Mesenchymal stem cell (in vitro differentiated cells and primary cell): ENCODE measurements at places on chromosomes 16 and 17.
A peak's percentile ranks its signal among the peaks of the same experiment; 100 is the strongest.

- H3K27me3 ChIP-seq, result no peaks in the 10 kb centered on the region
- peaks cover 10% of the 10 kb centered on the region for H3K4me1 ChIP-seq
- peak; percentile 11 for DNase-seq
- H3K4me3 ChIP-seq, result no peak overlapping the region
- no peak overlapping the region for H3K27ac ChIP-seq
These were observed 89.1 kb upstream of the NOL11 start for GRCh38 chr17:67628580-67629013.

- no peak for DNase-seq
- H3K36me3 ChIP-seq, result no peaks in the 10 kb centered on the region
- no peaks in the 10 kb centered on the region for H3K27me3 ChIP-seq
- peaks cover 3% of the 10 kb centered on the region for H3K4me1 ChIP-seq
- no peak overlapping the region for H3K27ac ChIP-seq
These were observed 5.5 kb upstream of the ERAL1 start for GRCh38 chr17:28849281-28849680.

GRCh38 chr16:68447653-68448359 lies 502 bp downstream of the SMPD3 start:
- H3K27me3 ChIP-seq, result peaks cover 72% of the 10 kb centered on the region
- no peak overlapping the region for H3K27ac ChIP-seq
- no peak for DNase-seq
- H3K4me3 ChIP-seq, result peak overlapping the region; percentile 73

DNA sequence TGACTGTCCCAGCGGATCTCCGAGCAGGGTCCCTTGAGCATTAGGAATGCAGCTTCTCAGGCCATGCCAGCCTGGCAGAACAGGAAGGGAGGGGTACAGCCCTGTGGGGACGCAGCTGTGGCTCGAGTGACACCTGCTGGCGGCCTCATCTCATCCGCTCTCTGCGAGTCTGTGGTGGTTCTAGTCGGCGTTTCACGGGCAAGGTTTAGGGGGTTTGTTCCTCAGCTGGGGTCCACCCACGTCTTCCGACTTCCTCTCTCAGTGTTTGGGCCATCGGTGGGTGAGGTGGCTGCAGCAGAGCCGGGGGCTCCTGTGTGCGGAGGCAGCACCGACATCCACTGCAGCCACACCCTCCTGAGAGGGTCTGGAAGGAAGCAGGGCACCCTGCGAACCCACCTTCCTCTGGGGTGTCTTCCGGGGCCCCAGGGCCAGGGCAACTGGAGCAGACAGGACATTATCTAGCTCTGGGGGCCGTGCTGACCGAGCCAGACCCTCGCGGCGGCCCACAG lies 33.3 kb downstream of the JPH3 start:
- no peak overlapping the region for H3K27ac ChIP-seq
- H3K4me1 ChIP-seq, result peaks cover 15% of the 10 kb centered on the region
- peak; percentile 13 for DNase-seq
- H3K36me3 ChIP-seq, result no peaks in the 10 kb centered on the region

DNA sequence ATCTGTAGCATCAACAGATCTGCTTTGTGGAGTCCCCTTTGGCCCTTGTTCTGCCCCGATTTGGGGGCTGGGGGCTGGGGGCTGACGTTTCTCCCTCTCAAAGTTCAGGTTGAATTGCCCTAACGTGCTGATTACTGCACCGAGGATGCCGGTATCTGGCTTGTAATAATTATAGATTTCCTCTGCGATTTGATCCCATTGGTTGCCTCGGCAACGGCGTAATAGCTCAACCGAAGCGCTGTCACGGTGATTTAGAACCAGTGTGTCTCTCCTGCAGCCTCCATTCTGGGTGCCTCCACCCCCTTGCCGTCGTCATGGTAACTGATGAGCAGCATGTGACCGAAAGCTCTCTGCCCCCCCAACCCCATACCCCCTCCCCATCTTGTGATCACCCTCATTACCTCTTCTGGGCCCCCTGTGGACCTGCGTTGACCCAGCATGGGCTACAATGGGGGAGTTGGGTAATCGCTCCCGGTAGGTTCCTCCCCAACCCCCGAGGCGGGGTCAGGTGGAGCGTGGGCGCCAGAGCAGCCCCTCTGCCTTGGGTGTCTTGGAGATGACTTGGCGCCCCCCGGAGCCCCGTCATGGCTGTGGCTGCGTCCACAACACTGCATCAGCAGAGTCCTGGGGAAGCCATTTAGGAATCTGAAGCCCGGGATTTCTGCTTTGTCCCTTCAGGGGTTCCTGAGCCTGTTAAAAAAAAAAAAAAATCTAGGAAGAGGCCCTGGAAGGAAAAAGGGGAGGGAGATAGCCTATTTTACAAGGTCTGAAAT lies 38.4 kb downstream of the ABAT start:
- DNase-seq, result no peak
- H3K27me3 ChIP-seq, result peaks cover 17% of the 10 kb centered on the region

- H3K27me3 ChIP-seq, result peaks cover 9% of the 10 kb centered on the region
- no peak for DNase-seq
- H3K4me3 ChIP-seq, result no peak overlapping the region
- no peak overlapping the region for H3K27ac ChIP-seq
- peaks cover 4% of the 10 kb centered on the region for H3K4me1 ChIP-seq
- no peaks in the 10 kb centered on the region for H3K36me3 ChIP-seq
These were observed 15.3 kb upstream of the ALDH3A1 start for GRCh38 chr17:19763416-19763815.

- H3K27me3 ChIP-seq, result no peaks in the 10 kb centered on the region
- peaks cover 2% of the 10 kb centered on the region for H3K36me3 ChIP-seq
- DNase-seq, result peak; percentile 85
- peak overlapping the region; percentile 4 for H3K27ac ChIP-seq
- H3K4me1 ChIP-seq, result peaks cover 23% of the 10 kb centered on the region
These were observed 2.4 kb downstream of the SERPINF1 start for GRCh38 chr17:1764284-1764683.

DNA sequence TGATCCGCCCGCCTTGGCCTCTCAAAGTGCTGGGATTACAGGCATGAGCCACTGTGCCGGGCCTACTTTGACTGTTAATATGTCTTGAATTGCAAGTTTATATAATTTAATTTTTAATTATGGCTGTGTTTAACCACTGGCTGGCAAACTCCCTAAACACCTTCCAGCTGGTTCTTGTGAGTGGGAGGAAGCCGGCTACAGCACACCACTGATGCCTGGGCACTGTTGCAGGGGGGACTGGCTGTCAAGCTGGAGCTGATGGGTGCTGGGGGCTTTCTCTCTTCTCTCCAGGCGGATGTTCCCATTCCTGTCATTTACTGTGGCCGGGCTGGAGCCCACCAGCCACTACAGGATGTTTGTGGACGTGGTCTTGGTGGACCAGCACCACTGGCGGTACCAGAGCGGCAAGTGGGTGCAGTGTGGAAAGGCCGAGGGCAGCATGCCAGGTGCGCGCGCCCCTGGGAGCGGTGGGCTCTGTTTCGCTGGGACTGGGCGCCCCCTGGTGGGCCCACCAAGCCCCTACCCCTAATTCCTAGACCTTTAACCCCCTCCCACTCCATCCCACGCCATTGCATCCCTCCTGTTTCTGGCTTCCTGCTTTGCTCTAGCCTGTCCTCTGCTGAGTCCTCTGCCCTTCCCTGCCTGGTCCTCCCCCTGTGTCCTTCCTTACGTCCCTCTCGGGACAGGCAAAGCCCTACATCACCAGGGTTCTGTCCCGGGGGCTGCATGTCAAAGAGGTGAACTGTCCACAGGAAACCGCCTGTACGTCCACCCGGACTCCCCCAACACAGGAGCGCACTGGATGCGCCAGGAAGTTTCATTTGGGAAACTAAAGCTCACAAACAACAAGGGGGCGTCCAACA lies 9.5 kb downstream of the TBX21 start:
- peaks cover 43% of the 10 kb centered on the region for H3K27me3 ChIP-seq
- no peak overlapping the region for H3K4me3 ChIP-seq
- no peak overlapping the region for H3K27ac ChIP-seq

- peak; percentile 47 for DNase-seq
- H3K36me3 ChIP-seq, result peaks cover 2% of the 10 kb centered on the region
- H3K4me3 ChIP-seq, result no peak overlapping the region
- H3K4me1 ChIP-seq, result peaks cover 21% of the 10 kb centered on the region
- H3K27ac ChIP-seq, result no peak overlapping the region
These were observed 18.6 kb downstream of the CREBBP start for GRCh38 chr16:3861808-3862451.

DNA sequence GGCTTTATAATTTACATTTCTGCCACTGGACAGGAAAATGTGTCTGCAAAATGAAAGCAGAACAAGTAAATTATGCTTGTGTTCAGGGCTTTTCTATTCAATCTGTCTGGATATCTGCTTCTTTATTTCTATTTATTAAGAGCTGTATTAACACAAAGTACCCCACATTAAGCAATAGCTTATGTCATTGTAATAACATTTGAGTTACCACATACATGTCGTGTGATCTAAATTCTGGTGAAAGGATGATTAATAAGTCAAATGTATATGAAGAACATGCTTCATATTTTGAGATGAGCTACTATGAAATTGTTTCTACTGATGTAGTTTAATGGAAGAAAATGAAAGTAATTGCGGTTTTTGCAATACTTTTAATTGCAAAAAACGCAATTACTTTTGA lies 238.2 kb downstream of the KCNJ2 start:
- no peaks in the 10 kb centered on the region for H3K27me3 ChIP-seq
- H3K4me1 ChIP-seq, result peaks cover 2% of the 10 kb centered on the region
- H3K27ac ChIP-seq, result no peak overlapping the region
- no peaks in the 10 kb centered on the region for H3K36me3 ChIP-seq

- no peak for DNase-seq
- H3K27me3 ChIP-seq, result no peaks in the 10 kb centered on the region
- H3K4me3 ChIP-seq, result no peak overlapping the region
These were observed 11.9 kb downstream of the SLC7A6 start for GRCh38 chr16:68276223-68276622.
